ENCODE measurements at places on chromosomes 7 and 10.

DNA sequence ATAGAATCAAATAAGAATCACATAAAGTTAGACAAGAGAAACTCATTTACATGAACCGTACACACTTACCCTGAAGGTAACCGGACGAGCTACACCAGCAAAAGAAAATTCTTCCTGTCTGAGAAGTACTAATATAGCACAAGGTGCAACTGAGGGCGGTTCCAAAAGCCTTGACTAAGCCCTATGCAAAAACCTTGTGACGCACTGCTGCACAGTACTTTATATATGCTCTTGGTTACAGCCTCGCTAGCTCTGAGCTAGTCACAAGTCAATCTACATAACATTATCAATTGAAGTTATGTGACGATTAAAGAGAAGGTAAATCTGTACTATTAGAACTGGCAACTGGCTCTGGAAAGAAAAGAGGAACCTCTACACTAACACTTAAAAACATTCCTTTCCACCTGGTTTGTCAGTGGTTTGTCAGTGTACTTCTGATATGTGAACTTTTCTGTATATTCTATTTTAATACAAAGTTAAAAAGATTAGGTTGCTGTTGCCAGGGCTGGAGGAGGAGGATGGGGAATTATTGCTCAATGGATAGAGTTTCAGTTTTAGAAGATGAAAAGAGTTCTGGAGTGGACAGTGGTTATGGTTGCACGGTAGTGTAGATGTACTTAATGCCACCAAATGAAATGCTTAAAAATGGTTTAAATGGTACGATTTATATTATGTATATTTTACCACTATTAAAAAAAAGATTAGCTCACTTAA, 21.6 kb downstream of the NT5C3A start:
- DNase-seq: no peak

- no peak for DNase-seq
These were observed 820 bp upstream of the NRG3 start for GRCh38 chr10:81873932-81874816.

- no peak for DNase-seq
These were observed 172.5 kb downstream of the BAMBI start for GRCh38 chr10:28849821-28850220.

GRCh38 chr10:97744405-97745035, 7.6 kb downstream of the ZFYVE27 start:
- DNase-seq: no peak

DNA sequence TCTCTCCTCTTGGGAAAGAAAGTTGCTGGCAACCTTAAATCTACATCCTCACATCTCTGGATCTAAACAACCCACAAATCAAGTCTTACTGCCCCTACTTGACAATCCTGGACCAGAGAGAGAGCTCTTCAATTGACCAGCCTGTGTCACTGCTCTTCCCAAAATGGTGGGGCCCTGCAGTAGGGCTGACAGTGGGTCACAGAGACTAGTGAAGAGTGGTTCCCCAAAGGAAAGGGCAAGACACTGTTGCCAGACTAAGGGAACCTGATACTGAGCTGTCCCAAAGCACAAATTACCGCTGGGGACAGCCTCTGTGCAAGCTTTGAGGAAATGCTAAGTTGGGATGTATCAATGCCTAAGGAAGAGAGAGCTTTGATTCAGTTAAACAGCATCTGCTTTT, 4.5 kb upstream of the GPRIN2 start:
- no peak for DNase-seq

Data from C1 segment of cervical spinal cord (tissue), 14 donors.